ENCODE measurements at places on chromosomes 12 and 14.

GRCh38 chr14:55977392-55978150 is 140.6 kb upstream of the PELI2 start:
- DNase-seq: no peak

DNA sequence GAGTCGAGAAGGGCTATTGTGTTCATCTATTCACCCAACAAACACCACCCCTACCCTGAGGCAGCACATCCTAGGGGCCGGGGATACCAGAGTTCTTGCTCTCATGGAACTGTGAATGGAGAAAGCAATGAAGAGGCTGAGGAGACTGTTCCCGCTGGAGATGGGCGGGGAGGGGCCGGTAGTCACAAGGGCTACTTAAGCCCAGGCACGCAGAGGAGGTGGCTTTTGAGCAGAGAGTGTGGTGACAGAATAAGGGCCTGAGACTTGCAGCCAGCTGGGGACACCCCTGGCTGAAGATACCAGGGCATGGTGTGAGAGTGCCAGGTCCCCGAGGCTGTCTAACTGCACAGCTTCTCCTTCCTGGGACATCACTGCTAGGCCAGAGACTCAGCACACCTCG is 114.1 kb upstream of the EVL start:
- DNase-seq: no peak

- no peak for DNase-seq
Measured at GRCh38 chr14:49220492-49220891, 365.7 kb downstream of the RPS29 start.

- no peak for DNase-seq
Measured at GRCh38 chr14:68961781-68962584, 17.1 kb downstream of the ACTN1 start.

- no peak for DNase-seq
Measured at GRCh38 chr12:52792185-52793029, 3.5 kb downstream of the KRT3 start.

- DNase-seq: no peak
Measured at GRCh38 chr14:26255213-26255612, 342.6 kb downstream of the NOVA1 start.

DNA sequence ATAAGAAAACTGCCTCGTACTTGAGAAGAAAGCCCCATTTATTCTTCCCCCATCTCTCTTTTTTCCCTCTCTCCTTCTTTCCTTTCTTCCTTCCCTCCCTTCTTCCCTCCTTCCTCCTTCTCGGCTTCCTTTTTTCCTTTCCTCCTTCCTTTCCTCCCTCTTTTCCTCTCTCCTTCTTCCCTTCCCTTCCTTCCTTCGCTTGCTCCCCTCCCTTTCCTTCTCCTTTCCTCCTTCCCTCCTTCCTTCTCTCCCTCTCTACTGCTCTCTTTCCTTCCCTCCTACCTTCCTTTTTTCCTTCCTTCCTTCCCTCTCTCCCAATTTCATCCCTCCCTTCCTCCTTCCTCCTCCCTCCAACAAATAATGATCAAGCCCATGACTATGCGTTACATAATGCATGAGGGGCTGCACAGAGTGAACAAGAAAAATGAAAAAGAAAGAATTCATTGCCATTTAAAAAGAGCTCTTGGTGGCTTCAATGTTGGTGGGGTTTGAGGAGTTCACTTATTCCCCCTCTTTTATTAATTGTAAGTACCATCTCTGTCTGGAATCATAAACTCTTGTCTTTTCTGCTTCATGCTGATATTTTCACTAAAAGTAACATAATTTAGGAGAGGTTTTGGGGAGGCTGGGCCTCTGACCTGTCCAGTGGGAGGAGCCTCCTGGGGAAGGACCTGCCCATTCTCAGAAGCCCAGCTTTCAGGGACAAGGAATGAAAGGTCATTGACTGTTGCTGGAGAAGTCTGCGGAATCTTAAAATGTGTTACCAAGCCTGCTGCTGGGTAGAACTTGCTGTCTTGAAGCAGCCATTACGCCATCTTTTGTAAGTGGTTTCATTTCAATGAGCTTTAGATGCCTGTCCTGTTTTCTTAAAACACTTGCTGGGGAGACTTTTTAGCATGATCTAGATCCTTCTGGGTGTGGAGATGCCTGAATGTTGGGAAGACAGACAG is 144.3 kb downstream of the CHST11 start:
- DNase-seq: no peak

GRCh38 chr14:40280652-40281051 is 848.4 kb upstream of the FBXO33 start:
- DNase-seq: no peak

DNA sequence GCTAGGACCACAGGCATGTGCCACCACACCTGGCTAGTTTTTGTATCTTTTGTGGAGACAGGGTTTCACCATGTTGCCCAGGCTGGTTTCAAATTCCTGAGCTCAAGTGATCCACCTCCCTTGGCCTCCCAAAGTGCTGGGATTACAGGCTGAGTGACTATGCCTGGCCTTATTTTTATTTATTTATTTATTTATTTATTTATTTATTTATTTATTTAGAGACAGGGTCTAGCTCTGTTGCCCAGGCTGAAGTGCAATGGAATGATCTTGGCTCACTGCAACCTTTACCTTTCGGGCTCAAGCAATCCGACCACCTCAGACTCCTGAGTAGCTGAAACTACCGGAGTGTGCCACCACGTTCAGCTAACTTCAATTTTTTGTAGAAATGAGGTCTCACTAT is 117.0 kb upstream of the MAX start:
- no peak for DNase-seq

GRCh38 chr14:20683125-20683890 is 1.1 kb upstream of the RNASE4 start:
- DNase-seq: peak; percentile 67

DNA sequence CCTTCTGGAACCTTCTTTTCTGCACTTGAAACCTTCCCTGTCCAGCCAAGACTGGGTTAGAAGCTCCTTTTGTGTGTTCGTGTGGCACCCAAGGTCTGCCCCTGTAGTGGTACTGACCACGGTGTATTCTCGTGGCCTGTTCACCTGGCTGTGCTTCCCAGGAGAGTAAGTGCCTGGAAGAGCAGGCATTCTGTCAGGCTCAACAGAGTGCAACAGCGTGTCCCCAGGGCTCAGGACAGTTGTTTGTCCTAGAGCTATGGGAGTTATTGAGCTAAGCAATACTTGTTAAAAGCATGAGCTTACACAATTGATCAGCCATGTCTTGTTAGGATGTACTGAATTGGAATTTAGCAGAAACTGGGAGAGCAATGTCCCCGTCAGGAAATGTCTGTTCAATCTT is 12.9 kb upstream of the SLC38A2 start:
- DNase-seq: no peak

- DNase-seq: no peak
Measured at GRCh38 chr12:79997096-79997791, 62.3 kb upstream of the PPP1R12A start.

DNA sequence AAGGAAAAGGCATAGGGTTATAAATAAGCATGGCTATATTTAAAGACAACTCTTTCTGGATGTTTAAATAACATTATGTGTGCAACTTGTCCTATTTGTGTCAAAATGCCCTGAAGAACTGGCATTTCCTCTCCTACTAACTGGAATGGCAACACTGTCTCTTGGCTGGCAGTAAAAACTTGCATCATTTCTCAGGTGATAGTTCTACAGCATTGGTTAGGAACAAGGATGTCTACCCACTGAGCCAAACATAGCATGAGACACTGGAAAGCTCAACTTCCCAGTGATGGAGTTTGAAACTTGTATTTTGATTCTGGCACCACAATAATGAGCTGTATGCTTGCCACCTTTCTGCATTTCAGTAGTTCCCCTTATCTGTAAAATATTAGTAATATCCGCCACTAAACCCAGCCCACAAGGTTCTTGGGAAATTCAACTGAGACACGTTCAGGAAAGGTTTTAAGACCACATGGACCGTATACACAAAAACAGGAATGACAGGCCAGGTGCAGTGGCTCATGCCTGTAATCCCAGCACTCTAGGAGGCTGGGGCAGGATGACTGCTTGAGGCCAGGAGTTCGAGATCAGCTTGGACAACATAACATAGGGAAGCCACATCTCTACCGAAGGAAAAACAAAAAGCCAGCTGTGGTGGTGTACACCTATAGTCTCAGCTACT is 5.1 kb downstream of the SLC38A2 start:
- DNase-seq: no peak

GRCh38 chr12:70351076-70351475 is 15.0 kb upstream of the KCNMB4 start:
- DNase-seq: no peak

- DNase-seq: no peak
Measured at GRCh38 chr12:121580959-121581685, at the start of gene KDM2B. Gene KDM2B (minus strand): TSS chr12:121581023. CDS start chr12:121580911, 112 bp downstream.

- no peak for DNase-seq
Measured at GRCh38 chr12:41514907-41515306, 326.8 kb downstream of the PDZRN4 start.

GRCh38 chr14:100263141-100263540 is 24.2 kb downstream of the YY1 start:
- no peak for DNase-seq

GRCh38 chr12:118526255-118527095 is 150.1 kb downstream of the SUDS3 start:
- DNase-seq: no peak

DNA sequence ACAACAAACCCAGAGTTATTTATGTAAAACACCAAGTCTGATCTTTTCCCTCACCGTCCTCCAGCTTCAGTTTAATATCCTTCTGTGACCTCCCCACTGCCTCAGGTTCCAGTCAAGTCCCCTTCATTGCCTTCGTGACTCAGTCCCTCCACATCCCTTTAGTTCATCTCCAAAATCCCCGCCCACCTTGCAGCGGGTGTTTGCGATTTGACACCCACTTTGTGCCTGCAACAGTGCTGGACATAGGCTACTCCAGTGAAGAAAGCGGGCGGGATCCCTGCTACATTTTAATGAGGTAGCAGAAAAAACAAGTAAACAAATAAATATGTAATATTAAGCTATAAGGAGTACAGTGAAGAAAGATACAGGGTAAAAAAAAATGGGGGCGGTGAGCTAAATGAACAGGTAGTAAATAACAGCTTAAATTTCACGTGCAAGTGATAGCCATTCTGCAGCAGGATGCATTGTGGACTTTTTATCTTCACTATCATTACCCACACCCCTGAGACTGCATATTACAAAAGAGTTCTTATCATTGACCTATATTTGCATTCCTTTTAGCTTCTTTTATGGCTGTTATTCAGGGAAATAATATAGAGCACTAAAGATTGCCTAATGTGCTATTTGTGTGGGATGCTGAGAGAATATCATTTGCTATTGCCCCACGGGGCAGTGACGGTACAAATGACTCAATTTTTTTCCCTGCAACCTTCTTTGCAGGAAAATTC is 222.8 kb upstream of the NUDT4 start:
- no peak for DNase-seq

DNA sequence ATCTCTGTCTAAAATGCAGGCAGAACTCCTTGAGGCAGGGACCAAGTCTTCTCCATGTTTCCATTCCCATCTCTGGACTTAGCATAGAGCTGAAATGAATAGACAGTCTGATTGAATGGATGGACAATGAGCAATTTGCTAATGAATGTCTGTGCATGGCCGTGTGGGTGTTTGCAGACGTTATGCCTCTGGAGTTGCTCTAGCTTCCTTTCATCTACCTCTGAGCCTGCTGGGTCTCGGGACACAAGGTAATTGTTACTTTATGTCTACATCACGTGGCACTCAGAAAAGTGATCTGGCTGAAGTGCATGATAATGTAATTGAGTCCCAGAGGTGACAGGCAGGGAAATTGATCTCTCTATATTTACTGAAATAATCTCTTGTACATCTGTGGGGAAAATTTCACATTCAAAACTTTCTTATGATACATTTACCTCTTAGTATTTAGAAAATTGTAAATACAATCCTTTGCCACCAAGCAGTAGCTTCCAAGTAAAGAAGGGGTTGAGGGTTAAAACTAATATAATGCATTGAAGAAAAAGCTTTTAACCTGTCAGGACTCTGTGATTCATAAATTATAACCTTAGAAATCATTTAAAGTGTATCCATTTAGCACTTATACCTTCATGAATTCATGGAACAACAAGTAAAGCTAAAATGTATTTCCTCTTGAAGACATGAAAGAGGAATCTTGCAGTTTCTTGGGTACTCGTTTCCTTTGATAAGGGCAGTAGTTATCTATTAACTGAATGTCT is 424.1 kb downstream of the APAF1 start:
- DNase-seq: no peak

Measured in stimulated activated CD4-positive, alpha-beta T cell treated with anti-CD3 and anti-CD28 coated beads, TNF-alpha, amount 100 ng/mL, for 1 hour (primary cell).